ENCODE measurements at places on chromosomes 2 and 18.

DNA sequence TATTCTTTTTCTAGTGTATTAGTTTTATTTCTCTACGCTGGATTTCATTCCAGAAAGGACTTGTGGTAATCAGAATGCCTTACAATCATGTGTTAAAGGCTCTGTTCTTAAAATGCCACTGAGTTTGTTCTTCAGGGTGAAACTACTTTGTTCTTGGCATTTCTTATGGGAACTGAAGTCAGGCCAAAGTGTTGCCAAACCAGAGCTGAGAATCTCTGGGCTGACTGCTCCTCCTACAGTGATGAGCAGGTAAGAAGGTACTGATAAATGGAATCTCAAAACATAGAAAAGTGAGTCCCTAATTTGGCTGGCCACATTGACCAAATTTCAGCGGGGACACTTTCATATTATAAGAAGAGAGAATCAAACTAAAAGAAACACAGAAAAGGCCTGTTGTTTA is 55.1 kb upstream of the ZNF397 start:
- no peak for DNase-seq

DNA sequence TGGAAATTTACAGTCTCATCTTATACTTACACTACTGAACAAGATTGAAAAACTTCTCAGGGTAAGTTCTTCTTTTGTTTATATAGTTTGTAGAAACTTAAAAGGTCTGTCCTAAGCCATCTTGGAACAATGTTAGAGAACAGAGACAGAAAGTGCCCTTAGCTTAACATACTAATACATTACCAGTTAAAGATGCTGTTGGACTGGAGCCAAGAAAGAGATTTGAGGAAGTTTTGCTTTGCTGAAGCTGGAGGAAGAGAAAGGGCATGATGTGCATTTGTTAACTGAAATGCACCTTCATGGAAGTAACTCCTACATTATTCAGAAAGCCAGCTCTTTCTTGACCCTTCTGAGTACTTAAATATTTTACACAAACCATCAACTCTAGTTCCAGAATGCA is 66.5 kb upstream of the TNFRSF11A start:
- no peak for DNase-seq

- no peak for DNase-seq
These were observed 194.5 kb downstream of the LOXHD1 start for GRCh38 chr18:46462523-46462922.

- DNase-seq: no peak
These were observed 71.7 kb upstream of the ALPP start for GRCh38 chr2:232306741-232307305.

- no peak for DNase-seq
These were observed 78.7 kb downstream of the DGKD start for GRCh38 chr2:233433029-233433428.

- no peak for DNase-seq
These were observed 753.9 kb downstream of the RNF144A start for GRCh38 chr2:7670905-7671641.

- DNase-seq: no peak
These were observed 6.0 kb upstream of the CTLA4 start for GRCh38 chr2:203861607-203862006.

- no peak for DNase-seq
These were observed 1456.1 kb upstream of the ACVR2A start for GRCh38 chr2:146388757-146389156.

All from activated CD4-positive, alpha-beta T cell treated with anti-CD3 and anti-CD28 coated beads, Interleukin-2, amount 50 U/mL, for 16 hours (primary cell).